Posterior vena cava (tissue), 2 donors: ENCODE measurements at places on chromosomes 5 and 9.
A peak's percentile ranks its signal among the peaks of the same experiment; 100 is the strongest.

DNA sequence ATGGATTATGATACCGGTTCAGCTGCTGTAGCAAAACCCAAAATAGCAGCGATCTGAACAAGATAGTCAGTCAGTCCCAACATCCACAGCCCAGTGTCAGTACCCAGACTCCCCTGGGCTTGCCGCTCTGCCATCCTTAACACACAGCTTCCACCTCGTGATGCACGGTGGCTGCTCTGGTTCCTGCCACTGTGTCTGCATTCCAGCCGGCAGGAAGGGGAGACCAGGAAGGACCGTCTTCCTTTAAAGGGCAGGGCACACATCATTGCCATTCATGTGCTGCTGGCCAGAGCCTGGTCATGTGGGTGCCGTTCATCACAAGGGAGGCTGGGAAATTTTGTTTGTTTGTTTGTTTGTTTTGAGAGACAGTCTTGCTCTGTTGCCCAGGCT, 131.0 kb upstream of the IER5L start:
- peak; percentile 34 for DNase-seq

- DNase-seq, result no peak
Measured at GRCh38 chr5:77945874-77946273, 169.7 kb upstream of the TBCA start.

- no peak for DNase-seq
Measured at GRCh38 chr5:77697692-77698091, 59.2 kb upstream of the OTP start.

- no peak for DNase-seq
Measured at GRCh38 chr9:134919303-134919702, 1.6 kb upstream of the FCN1 start.

DNA sequence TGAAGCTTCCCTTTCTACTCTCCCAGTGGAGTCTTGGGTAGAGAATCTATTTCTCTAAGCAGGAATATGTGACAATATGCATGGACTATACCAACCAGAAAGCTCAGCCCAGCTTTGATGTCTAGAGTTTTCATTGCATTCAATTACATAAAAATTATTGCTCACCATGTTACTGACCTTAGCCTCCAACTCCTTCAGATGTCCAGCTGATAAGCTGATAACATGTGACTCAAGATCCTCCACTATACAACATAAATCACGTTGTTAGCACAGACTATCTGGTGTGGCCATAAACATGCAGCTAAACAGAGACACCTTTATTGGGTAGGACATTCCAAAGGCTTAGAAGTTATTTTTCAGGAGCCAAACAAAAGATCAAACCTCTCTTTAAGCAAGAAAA, 1168.2 kb downstream of the CDH12 start:
- DNase-seq, result no peak

DNA sequence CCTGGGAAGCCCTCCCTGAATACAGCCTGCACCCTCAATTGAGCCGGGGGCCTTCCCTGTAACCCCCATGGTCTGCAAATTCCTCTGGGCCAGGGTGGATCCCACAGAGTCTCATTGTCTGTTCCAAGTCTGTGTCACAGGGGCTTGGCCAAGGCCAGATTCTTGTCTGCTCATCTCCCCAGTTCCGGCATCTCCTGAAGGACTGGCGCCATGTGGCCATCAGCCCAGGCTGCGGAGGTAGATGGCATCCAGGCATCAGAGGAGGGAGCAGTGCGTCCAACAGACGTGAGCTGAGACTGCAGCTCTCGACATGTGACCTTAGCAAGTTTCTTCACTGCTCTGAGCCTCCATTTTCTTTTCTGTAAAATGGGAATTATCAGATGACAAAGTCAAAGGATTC, 37.3 kb upstream of the RPL26L1 start:
- no peak for DNase-seq

- no peak for DNase-seq
Measured at GRCh38 chr5:168829044-168829443, 249.9 kb upstream of the PANK3 start.

DNA sequence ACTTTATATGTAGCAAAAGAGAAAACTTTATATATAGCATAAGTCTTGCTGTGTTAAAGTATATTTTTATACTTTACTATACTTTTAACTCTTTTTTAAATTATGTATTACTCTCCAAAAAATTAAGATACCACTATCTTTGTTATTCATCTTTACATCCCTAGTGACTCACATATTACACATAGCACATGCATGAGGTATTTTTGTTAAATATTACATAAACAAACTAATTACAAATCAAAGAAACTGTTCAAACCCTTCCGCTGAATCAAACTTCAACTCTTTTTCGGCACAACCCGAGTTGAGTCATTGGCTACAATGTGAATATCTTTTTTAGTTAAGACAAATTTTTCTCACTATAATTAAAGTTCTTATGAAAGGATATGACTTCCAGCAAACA, 32.1 kb downstream of the NADK2 start:
- DNase-seq, result no peak

DNA sequence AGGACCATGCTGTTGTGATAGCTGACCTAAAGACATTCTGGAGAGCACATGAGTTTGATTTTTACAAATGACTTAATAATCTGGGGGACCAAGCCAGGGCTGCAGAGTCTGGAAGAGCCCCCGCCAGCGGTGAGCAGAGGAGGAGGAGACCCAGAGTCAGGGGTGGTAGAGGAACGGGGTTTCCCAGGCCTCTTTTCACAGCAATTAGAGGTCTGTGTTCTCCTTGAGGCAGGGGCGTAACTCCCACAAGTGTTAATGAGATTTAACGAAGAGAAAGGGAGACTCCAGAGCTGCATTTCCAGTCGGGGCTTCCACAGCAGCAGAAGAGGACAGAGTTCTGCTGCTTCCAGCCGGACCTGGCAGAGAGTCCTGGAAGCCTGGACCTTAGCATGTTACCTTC, 137.9 kb upstream of the SLC24A2 start:
- no peak for DNase-seq

DNA sequence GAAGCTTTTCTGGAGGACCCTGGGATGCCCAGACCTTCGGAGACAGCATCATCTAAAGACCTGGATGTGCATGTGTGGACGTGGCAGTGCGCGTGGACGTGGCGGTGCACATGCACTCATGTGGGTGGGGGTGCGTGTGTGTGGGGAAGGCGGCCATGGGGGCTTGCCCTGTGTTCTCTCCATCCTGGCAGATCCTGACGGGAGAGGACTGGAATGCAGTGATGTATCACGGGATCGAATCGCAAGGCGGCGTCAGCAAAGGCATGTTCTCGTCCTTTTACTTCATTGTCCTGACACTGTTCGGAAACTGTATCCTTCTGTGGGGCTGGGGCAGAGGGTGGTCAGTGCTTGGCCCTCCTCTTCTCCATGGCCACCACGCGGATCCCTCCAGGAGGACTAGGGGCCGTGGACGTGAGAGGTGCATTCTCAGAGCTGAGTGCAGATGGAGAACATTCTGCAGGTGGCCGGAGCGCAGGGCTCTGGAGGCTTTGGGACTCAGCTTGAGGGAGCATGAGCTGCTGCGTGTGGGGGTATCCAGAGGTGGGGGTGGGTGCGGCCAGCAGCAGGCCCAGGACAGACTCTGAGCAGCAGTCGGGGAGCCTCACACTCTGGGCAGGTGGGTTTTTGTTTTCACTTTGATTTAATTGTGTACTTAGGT, 129.1 kb downstream of the CACNA1B start:
- DNase-seq, result peak; percentile 76

- DNase-seq, result no peak
Measured at GRCh38 chr5:113204525-113205161, 228.0 kb downstream of the DCP2 start.

DNA sequence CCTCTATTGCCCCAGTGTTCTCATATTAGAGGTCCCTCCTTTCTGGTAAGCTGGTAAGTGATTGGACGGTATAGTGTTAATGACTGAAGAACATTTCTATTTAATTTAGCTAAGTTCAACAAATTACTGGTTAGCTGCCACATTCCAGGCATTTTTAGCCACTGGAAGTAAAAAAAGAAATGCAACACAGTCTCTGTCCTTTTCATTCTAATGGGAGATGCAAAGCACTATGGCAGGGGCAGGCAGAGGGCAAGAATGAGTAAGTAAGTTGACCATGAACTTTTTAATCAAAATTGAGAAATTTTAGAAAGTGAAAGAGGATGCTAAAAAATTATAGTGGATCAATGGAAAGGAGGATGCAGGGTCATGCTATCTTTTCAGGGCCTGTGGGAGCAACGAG, 137.4 kb downstream of the GPBP1 start:
- no peak for DNase-seq

DNA sequence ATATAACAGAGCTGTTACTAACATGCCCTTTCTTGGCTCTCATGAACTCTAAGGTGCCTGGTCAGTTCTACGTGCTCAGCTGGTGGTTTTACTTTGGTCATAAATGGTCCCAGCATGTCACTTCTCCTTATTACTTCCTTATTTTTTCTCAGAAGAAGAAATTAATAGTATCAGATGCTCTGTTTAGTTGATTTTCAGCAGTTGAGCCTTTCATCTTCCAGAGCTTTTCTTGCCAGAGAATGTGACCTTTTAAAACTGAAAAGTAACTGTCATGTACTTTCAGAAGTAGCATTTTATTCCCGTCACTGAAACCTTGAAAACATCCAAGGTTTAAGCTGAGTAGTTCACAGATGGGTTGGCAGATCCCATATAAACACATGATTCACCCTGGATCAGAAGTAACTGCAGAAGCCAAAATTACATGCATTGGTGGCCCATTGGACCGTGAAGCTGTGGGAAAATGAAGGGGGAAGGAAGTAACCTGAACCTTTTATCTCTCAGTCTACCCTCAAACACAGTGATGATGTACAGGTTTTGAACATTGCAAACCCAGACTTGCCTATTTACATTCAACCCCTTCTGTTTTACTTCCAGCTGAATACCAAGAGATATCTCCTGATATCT, 50.5 kb downstream of the HACD4 start:
- DNase-seq, result no peak

DNA sequence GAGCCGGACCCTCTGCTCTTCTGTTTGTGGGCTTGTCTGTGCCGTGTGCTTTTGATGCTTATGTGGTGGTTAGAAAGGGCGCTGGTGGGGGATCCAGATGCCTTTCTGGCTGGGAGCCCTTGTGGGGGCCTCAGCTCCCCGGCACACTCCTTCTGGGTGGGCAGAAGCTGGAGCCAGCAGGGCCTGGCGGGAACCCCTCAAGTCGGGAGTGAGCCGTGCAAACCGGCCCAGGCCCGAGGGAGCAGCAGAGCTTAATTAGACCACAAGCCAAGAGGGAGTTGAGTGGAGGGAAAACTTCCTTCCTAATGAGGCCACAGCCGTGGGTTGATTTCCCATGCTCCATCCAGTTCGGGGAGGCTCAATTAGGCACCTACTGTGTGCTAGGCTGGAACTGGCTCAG, 76.0 kb upstream of the RNU6ATAC start:
- no peak for DNase-seq

DNA sequence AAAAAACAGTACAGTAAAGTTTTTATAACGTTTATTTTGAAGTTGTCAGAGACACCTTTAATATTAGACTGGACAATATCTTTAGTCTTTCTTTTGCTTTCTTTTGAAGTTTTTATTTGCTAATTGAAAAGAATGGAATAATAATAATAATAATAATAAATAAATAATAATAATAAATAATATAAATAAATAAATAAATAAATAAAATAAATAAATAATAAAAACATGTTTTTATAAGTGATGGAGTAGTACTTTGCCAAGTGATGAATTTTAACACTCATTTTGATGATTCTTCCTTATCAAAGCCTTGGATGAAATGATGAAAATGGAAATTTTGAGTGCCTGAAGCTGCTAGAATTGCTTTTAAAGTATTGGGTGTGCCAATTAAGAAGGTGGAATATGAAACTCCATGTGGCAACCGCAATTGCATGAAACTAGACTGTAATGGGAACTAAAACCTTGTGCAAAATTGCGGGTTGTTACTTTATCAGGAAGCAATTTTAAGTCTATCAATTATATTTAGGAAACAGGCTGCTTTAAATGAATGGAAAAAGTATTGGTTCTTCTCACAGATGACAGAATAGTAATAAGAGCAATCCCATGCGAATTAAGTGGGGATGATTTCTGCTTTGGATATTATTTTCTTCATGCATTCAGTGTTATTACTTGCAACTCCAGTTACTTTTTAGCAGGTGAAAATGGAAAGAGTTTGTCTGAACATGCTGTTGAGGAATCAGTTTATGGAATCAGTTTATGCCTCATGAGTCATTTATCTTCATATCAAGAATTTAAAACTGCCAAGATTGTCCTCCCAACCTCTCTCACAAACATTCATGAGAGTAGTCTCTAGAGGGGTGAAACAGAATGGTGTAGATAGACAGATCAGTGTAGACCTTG, 4.6 kb downstream of the ANXA1 start:
- DNase-seq, result no peak

- no peak for DNase-seq
Measured at GRCh38 chr5:153520952-153521351, 30.5 kb downstream of the GRIA1 start.

DNA sequence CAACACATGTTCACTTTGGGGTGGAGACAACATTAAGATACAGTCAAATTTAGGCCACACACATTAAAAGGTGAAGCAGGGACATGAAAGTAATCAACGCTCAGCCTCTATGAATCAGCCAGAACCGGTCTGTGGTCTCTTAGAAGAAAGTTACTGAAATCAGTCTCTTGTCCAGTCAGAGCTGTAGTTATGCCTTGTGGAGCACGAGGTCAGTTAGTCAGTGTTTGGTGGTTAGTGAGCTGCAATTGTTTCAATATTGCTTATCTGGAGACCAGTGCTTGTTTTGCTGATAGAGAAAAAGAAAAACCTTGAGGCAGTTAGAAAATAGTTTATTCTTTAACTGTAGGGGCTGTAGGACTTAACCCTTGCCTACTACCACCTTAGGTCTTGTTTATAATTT, 157.8 kb upstream of the RASEF start:
- no peak for DNase-seq

DNA sequence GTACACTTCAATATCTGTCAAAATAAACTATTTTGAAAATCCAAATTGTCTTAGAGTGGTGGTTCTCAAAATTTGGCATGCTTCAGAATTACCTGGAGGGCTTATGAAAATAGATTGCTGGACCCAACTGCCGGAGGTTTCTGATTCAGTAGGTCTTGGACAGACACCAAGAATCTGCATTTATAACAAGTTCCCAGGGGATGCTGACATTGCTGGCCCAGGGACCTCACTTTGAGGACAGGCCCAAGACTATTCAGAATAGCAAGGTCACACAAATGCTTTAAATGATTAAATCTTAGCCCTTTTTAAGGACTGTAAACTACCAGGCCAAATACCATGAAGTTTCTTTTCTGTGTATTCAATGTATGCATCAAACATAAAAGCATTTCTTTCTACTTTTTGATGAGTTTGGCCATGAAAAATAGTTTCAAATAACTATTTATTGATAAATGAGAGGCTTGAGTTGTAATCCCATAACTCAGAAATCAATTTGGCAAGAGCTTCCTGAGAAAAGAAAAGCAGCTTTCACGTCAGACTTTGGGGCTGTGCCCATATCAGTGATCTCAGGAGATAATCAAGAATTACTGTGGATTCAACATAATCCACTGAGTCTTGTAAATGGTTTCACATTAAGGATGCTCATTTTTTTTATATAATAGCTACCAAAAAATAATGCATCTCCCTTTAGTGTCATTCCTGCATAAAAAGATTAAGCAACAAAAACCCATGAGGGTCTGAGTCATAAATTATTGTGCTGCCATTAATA, 191.4 kb downstream of the FRMD3 start:
- no peak for DNase-seq
